ENCODE measurements at places on chromosomes 12 and 14.

DNA sequence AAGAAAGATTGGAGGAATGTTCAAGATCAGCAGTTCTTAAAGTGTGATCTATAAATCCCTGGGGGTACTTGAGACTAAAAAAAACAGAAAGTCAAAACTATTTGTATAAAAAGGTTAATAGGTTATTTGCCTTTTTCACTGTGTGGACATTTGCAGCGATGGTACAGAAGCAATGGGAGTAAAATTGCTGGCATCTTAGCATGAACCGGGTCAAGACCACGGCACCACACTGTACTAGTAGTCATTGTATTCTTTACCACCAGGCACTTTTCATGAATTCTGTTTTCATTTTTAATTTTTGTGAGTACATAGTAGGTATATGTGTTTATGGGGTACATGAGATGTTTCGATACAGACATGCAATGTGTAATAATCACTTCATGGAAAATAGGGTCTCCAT is 126.2 kb downstream of the IPO8 start:
- no peak for DNase-seq

DNA sequence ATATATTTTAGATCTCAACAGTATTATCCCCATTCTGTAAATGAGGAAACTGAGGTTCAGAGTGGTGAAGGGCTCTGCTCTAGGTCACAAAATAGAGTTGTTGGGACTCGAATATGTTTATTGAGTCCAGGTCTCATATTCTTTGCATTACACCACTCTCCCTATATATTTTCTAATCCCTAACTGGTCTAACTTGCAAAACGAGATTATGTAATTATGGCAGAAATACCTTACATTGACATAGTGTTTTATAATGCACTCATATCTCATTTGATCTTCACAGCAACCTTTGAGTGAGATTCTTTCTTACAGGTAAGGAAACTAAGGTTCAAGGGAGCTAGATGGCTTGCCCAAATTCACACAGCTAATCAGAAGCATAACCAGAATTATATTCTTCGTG is 106.9 kb upstream of the LRIG3 start:
- no peak for DNase-seq

DNA sequence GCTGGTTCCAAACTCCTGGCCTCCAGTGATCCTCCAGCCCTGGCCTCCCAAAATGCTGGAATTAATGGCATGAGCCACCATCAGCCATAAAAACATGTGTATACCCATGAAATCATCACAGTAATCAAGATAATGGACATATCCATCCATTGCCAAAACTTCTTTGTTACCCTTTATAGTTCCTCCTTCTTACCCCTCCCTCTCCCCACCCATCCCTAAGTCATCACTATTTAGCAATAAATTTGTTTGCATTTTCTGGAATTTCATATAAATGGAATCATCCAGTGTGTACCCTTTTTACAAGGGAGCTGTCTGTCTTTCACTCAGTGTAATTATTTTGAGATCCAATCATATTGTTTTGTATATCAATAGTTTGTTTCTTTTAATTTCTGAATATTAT is 42.4 kb downstream of the RPH3A start:
- no peak for DNase-seq

- peak; percentile 78 for DNase-seq
Observed at GRCh38 chr14:67819563-67820421, at the start of gene RAD51B. Gene RAD51B, plus strand, starts transcription at chr14:67819779.

GRCh38 chr12:114481200-114481535 is 75.2 kb upstream of the TBX5 start:
- DNase-seq, result no peak

DNA sequence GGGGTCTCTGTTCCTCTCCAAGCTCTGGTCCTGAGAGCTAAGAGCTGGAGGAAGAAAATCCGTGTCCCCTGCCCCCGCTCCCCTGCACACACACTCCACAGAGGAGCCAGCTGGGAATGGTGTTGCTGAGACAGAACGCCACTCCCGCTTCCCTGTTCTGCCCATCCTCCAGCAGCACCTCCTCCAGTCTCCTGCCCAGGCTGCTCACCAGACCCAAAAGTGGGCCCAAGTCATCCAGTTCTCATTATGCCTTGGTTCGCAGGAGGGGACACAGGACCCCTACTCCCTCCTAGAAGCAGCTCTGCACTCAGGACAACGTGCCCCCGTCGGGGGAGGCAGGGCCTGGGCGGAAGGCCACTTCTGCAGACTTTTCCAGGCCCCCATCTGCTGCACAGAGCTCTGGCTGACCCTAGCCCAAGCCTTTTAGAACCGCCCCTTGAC is 830 bp upstream of the TRMT61A start:
- DNase-seq, result no peak

GRCh38 chr12:129162805-129163204 is 309.5 kb downstream of the GLT1D1 start:
- DNase-seq, result no peak

DNA sequence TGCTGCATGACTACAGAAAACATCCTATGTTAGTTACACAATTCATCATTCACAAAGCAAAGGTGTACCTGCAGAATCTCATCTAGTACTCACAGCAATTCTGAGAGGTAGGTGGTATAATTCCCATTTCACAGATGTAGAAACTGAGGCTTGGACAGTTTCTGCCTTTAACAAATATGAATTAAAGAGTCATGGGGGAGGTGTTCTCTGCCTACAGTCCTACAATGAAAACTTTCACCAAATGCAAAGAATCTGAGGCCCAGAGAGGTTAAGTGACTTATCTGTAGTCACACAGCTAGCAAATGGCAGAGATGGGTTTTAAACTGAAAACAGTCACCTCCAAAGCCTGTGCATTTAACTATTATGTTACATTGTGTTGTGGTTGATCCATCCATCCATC is 171.6 kb upstream of the WSCD2 start:
- DNase-seq, result no peak

DNA sequence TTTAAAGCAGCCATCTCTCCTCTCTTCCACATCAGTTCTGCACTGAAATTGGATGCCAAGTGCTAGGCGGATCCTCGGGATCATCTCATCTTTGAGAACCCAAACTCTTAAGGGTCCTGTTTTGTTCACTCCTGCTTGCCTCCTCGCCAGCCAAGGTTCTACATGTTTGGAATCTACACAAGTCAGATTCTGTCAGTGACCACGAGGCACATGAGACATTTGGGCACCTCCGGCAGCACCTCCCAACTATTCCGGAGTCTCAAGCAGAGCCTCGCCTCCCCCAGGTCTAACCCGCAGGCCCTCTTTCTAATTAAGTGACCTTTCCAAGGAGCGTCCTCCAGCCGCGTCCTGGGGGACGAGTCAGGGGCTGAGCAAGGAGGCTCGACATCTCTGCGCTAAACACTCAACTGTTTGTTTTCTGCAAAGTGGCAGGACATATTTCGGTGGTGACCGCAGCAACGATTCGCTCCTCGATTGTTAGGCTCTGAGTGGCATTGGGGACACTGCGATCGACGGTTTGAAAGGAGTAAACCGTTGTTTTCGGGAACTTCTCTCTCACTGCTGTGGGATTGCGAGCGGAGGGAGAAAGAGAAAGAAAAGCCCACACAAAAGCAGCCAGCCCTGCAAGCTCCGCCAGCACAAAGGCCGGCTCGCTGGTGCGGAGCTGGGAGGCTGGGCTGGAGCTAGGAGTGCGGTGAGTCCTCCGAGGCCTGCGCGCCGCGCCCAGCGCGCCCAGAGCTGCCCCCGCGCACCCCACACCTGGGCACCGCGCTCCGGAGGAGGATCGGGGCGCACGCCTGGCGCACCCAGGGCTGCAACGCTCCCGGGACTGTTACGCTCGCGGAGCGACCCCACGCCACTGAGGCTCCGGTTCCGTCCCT is 640 bp downstream of the ARMH4 start:
- no peak for DNase-seq

DNA sequence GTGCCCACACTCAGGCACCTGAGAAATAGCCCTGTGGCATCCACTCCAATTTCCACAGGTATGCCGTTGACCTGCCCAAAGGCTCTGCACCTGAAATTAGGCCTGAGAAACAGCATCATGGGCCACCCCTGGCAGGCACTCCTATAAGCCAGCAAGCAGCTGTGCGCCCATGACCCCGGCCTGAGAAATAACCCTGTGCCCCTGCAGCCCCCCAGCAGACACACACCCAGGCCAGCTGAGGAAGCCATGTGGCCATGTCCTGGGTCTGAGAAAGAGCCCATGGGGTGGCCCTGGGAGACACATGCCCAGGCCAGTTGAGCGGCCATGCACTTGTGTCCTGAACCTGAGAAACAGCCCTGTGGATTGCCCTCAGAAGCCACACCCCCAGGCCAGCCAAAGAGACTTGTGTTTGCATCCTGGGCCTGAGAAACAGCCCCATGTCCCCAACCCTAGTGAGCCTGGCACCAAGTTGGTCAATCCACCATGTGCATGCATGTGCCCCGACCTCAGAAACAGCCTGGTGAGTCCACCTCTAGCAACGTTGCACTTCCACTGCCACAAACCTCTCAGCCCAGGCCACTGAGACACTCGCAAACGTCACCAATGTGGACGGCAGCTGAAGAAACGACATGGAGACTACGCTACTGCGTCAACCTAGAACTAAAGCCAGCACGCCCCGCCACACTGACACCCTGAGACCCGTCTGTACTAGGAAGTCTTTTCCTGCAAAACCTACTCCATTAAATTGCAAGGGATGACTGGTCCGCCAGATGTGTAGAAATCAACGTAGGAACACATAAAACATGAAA is 411.9 kb downstream of the TMEM121 start:
- DNase-seq, result no peak

DNA sequence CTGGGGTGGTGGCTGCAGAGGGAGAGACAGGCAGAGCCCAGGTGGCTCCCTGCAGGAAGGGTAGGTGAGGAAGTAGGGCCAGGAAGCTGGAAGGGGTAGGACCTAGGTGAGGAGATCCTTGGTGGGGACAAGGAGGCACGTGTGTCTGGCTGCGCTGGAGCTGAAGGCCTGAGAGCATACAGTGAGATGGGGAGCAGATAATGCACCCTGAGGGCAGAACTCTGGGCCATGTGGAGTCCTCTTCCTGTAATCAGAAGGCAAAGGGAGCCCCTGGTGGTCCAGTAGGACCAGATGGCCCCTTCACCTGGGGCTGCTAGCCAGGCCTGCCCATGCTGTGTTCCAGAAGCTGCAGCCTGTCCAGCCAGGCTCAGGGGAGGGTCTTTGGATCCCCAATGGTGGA is 15.3 kb upstream of the KRT80 start:
- no peak for DNase-seq

DNA sequence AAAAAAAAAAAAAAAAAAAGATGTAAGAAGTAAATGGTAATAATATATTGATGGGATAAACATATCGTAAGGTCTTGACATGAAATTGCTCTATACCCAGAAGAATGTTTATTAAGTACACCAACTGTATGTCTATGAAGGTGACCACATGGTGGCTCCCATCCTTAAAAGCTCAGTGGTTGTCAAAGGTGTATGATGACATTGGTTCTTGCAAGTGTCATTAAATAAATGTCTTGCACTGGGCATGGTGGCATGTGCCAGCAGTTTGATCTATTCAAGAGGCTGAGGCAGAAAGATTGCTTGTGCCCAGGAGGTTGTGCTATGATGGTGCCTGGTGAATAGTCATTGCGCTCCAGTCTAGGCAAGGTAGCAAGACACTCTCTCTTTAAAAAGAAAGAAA is 10.4 kb downstream of the CCT2 start:
- DNase-seq, result no peak

DNA sequence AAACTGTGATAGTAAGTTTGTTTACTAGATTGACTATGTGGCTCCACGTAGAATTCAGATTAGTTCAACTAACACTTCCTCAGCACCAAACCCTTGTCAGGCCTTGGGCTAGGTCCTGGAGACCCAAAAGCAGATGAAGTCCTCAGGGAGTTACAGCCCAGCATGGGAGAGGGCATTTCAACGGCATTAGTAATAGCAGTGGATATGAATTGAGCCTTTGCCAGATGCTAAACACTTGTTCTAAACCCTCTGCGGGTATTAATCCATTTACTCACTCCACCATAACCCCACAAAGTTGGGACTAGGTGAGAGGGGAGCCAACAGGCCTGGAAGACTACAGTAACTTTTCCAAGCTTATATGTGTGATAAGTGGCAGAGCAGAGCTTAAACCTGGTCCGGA is 714.6 kb downstream of the DIO2 start:
- no peak for DNase-seq

Data from T-helper 17 cell (primary cell).